Stimulated activated naive CD8-positive, alpha-beta T cell treated with anti-CD3 and anti-CD28 coated beads, Interleukin-15, amount 100 ng/mL, for 72 hours (primary cell): ENCODE measurements at places on chromosomes 7 and 10.

DNA sequence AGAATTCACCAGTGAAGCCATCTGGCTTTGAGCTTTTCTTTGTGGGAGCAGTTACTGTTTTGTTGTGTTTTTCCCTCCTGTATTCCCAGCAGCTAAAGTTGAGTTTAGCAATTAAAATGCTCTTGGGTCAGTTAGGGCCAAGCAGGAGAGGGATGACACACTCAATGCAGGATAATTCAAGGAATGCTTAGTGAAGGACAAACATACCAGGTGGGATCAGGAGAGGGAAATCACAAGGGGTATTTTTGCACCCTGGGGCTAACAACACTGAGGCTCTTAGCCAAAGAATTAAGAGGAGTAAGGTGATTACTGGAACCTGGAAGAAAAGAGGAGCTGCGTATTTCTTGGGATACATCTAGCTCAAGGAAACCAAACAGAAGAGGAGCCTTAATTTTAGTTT lies 82.4 kb upstream of the KCND2 start:
- DNase-seq = no peak

DNA sequence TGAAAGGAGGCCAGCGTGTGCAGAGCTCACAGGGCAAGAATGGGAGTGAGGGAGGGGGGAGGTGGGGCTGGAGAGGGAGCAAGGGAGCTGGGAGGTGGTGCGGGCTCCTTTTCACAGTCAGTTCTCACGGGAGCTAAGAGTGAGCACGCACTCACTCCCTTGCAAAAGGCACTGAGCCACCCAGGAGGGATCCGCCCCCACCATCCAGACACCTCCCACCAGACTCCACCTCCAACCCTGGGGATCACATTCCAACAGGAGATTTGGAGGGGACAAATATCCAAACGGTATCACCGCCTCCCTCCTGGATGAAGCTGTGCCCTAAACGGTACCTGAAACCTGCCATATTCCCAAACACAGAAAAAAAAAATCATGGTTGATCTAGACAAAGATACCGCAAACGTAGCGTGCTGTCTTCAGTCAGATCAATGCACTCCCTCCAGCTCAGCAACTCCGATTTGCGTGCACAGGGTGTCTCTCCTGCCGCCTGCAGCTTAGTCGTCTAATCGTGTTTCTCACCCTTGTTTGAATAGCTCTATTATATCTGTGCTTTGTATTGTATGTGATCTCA lies 20.3 kb upstream of the PRKAG2 start:
- DNase-seq = no peak

GRCh38 chr7:88289564-88290025 lies 17.1 kb downstream of the STEAP4 start:
- DNase-seq = no peak

- no peak for DNase-seq
These were observed 102.4 kb upstream of the LRGUK start for GRCh38 chr7:134024739-134025138.

GRCh38 chr10:62133618-62134017 lies 135.0 kb downstream of the RTKN2 start:
- no peak for DNase-seq

DNA sequence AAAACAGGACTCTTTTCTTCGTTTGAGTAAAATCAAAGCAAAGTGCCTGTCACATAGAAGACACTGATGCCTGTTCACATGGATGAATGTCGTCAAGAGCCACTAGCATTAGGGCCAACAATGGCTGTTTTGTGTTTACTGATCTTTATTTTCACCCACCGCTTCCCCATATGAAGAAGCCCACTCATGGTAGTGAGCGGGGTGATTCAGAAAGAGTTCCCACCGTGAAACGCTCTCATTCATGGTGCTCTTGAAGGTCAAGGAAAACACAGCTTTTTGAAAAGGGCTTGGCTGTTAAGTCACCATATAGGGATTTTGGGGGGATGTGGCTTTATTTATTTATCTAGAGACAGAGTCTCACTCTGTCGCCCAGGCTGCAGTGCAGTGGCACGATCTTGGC lies 12.5 kb downstream of the PROSER2 start:
- no peak for DNase-seq

DNA sequence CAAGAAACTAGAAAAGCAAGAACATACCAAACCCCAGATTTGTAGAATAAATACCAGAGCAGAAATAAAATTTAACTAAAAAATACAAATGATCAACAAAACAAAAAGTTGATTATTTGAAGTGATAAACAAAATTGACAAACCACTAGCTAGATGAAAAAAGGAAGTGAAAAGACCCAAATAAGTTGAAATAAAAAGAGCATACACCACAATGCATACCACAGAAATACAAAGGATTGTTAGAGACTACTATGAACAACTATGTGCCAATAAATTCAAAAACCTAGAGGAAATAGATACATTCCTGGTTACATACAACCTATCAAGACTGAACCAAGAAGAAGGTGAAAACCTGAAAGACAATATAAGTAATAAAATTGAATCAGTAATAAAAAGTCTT lies 333.4 kb downstream of the SH2D4B start:
- no peak for DNase-seq

- DNase-seq = no peak
These were observed 580.5 kb downstream of the AUTS2 start for GRCh38 chr7:70178787-70179186.

DNA sequence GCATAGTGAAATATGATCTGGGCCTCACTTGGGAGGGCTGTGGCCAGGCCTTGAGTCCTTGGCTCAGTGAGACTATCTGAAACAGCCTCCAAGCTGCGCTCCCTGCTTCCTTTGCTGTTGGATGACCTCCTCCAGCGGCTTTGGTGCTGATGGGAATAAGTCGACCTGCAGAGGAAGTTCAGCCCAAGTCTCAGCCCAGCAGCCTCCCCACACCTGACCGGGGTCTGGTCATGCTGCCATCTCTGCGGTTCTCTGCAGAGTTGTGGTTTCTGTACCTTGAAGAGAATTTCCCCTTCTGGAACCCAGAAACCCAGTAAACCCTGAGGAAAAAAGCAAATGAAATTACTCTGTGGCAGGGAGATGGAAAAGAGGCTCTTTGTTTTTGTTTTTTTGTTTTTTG lies 4.6 kb upstream of the RBAK start:
- DNase-seq = no peak

DNA sequence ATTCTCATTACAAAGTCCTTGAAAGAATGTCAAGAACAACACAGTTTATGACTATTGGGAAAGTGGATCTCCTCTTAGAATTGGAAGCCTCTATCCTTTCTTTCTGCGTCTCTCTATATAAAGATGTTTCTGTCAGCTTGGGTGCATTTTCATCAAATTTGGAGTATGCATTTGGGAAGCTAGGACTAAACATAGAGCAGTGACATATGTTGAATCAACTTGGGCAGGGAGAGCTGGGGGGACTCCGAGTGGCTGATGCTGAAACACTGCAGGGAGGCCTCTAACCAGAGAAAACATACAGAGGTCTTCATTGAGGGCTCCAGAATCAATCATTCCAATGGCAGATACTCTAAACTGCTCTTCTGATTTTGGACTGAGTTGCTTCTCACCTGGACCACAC lies 147.4 kb downstream of the PDE1C start:
- DNase-seq = no peak

- no peak for DNase-seq
These were observed 3.6 kb downstream of the GIMAP4 start for GRCh38 chr7:150570556-150571465.

GRCh38 chr7:85705076-85705475 lies 518.2 kb upstream of the SEMA3D start:
- DNase-seq = no peak

GRCh38 chr7:73768641-73769480 lies 1.2 kb downstream of the CLDN3 start:
- DNase-seq = no peak

DNA sequence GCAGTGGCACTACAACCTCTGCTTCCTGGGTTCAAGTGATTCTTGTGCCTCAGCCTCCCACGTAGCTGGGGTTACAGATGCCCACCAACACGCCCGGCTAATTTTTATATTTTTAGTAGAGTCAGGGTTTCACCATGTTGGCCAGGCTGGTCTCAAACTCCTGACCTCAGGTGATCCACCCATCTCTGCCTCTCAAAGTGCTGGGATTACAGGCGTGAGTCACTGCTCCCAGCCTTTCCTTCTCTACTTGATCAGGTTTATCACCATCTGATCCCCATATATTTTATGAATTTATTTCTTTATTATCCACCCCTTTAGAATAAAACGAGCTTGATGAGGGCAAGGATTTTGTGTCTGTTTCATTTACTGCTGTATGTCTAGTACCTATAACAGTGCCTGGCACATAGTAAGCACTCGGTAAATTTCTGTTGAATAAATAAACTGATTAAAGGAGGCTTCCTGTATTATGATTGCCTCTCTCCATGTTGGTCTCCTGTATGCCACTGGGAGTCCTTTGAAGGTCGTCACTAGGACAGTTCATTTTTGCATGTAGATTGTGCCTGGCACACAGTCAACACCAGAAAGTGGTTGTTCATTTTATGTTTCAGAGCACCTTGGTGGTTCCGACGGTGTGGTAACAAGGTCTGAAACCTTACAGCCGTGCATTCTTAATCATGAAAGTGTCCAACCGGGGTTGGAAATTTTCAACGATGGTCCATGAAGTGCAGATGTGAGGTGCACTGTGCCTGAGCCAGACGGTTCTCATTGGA lies 9.6 kb upstream of the EIF3A start:
- peak; percentile 6 for DNase-seq

- DNase-seq = no peak
These were observed 99.6 kb downstream of the DNAH11 start for GRCh38 chr7:21642422-21642821.

DNA sequence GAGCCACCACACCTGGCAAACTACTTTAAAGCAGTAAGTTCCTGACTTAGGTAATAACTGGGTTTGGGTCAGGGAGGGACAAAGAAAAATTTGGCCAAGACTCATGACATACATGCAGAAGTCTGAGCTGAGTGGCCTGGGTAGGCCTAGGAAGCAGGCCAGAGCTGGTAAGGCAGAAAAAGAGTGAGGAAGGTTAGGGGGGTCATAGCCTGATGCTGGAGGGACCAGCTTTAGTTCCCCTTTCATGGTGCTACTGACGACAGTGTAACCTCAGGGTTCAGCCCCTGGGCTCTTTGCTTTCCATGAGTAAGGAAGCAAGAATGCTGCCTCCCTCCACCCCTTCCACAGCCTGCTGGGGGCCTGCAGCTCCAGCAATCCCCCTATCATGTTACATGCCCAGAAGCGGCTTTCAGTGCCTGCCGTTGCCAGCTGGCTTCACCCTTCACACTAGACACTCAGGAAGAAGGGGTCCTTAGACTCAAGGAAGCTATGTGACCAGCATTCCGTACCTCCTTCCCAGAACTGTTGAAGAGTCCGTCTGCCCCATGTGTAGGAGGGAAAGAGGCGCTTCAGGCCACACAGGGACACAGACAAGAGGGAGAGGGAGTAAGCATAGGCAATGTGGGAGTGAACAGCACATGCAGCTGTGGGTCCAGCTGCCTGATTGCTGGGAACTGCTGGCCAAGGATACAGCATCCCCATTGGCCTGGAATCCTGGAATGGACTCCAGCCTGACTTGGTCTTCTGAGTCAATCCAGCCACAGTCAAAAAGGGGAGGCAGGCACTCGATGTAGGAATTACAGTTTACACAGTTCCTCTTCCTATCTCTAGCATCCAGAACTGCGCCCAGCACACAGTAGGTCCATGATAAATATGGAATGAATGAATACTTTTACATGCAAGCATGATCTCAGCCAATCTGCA lies 4.1 kb upstream of the PLAU start:
- DNase-seq = no peak

- no peak for DNase-seq
These were observed 701.4 kb downstream of the PHTF2 start for GRCh38 chr7:78499971-78500370.
